ENCODE measurements at places on chromosomes 6 and 20.

- peak; percentile 76 for DNase-seq
Observed at GRCh38 chr6:45677381-45678284, 299.9 kb upstream of the SUPT3H start.

DNA sequence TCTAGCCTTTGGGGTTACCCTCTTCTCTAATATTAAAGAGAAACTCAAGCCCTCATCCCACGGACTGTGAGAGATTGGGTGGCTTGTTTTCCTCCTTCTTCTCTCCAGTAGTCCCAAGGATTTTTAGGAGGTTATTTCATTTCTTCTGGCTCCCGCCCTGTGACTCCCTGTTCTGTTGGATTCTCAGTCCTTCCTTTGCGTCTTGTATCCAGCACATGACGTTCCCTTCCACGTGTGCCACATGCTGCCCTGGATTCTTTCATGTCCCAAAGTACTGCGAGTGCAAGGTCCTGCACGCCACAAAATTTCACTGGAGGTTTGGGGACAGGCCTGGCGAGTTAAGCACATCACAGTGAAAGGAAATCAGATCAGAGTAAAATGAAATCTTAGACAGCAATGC lies 213.4 kb downstream of the PACRG start:
- DNase-seq: no peak

DNA sequence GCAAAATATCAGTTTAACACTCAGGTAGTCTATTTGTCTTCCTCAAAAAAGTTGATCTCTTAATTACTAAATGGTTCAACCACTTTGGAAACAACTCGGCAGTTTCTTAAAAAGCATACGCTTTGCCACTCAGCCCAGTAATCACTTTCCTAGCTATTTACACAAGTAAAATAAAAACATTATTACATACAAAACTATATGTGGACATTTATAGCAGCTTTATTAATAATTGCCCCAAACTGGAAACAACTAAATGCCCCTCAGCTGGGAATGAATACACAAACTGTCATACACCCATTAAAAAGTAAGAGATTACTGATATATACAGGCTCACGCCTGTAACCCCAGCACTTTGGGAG lies 7.4 kb downstream of the EEF1A1 start:
- no peak for DNase-seq

DNA sequence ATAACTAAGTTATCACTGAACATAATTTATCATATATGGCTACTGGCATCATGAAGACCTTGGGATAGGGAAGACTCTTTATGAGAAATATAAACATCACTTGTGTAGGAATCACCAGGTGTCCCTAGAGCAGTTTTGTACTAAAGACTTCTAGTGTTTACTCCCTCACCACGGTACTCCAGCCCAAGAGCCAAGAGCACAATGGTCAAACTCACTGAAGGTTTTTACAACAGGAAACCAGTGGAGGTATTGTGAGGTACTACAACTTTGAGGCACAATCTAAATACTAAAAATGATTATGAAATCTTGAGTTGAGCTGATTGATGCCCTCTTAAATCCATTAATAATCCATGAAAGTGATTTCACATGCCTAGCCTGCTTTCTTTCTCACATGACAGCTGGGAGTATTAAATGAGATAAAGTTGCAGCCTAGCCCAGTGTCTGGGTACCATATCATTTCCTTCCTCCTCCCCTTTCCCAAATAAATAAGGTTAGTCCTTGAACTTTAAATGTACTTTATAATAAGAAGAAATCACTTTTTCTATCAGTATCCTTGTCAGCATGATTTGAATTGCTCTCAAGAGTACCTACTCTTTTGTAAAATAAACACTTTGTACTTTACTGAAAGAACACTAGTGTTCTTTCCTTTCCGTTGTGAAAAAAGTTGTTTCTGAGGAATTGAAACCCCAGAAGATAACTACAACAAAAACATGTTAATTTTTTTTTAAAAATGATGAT lies 26.5 kb downstream of the GLO1 start:
- DNase-seq: no peak

DNA sequence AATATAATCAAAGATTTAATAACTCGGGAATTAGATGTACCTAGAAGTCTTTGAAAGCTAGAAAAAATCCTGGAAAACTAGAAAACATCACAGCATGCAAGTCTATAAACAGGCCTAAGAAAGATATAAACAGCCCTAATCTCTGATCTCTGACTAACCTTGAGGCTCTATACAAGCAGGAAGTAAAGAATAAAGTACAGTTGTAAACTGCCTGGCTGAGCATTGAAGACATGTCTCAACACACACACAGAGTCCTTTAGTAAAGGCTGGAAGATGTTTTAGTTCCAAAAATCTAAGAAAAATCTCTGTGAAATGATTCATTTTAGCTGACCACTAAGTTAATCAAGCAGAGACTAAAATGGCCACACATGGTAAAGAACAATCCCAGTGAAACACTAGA lies 774.5 kb downstream of the EYS start:
- no peak for DNase-seq

- no peak for DNase-seq
Observed at GRCh38 chr6:119128252-119128912, 49.9 kb upstream of the FAM184A start.

DNA sequence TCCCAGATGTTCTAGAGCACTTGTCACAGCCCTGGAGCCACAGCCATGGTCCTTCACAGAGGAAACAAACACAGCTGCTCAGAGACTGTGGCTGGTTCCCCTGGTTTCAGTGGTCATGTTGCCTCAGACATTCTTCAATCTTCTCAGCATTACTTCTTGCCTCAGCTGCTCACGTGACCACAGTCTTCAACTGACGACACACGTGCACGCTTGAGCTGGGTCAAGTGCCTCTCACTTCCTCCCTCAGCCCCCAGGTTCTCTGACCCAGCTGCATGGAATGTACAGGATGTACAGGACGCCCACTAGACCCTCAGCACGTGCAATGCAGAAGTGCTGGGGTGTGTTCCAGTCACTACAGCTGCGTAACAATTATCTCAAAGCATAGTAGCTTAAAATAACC lies 159.8 kb upstream of the GGTLC1 start:
- peak; percentile 68 for DNase-seq
